Esophagus mucosa (tissue), 1 donor: ENCODE measurements at places on chromosomes 2 and 18.

DNA sequence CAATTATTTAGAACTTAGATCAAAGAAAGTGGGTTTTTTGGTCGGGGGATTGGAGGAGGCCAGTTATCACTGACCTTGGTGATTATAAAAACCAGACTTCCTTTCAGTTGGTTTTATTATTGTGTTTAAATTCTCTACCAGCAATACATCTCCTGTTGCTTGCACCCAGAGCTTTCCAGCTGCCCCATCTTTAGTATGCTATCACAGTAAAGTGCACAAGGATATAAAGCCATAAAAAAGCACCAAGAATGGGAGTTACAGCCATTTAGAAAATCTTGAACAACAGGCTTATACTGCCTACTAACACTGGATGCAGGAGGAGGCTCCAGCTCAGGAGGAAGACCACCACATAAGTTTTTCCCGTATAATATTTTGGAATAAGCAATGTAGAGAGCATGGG is 148.7 kb upstream of the OSR1 start:
- ATAC-seq = no peak

- no peak for ATAC-seq
These were observed 276.5 kb downstream of the NBAS start for GRCh38 chr2:15284614-15285013.

DNA sequence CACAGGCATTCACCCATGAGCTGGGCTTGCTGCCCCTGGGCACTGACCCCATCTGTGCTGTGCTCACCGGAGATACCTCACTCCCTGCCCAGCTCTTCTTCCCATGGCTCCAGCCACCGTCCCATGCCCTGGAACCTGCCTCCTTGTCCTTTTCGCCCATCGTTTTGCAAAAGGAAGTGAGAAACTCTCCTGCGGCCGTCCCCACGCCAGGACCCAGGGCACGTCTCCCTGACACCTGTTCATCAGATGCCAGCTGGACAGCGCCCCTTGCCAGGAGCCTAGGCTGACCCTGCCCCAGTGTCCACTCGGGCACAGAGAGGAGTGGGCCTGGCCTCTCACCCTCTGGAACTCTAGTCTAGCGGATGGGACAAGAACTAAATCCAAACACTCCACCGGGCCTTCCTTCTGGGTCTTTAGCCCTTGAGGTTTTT is 238.6 kb downstream of the SEPTIN10 start:
- no peak for ATAC-seq

DNA sequence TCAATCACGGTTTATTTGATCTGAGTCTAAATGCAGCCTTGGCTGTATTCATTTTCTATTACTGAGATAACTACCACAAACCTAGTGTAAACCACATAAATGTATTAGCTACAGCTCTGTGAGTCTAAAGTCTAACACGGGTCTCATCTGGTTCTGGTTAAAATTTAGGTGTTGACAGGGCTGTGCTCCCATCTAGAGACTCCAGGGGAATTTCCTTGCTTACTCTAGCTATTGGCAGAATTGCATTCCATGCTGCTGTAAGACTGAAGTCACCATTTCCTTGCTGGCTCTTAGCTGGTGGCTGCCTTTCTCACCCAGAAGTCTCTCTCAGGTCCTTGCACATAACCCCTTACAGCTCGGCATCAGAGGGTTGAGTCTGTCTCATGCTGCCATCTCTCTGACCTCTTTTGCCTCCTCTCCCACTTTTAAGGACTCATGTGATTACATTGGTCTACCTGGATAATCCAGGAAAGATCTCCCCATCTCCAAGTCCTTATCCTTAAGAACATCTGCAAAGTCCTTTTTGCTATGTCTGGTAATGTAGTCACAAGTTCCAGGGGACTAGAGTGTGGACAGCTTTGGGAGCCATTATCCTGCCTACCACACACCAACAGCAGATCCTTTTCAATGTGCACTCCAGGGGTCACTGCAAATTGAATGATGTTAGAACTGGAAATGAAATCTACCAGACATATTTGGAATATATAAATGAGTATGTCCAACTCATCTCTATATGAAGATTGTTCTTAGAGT is 207.0 kb upstream of the AGAP1 start:
- no peak for ATAC-seq

DNA sequence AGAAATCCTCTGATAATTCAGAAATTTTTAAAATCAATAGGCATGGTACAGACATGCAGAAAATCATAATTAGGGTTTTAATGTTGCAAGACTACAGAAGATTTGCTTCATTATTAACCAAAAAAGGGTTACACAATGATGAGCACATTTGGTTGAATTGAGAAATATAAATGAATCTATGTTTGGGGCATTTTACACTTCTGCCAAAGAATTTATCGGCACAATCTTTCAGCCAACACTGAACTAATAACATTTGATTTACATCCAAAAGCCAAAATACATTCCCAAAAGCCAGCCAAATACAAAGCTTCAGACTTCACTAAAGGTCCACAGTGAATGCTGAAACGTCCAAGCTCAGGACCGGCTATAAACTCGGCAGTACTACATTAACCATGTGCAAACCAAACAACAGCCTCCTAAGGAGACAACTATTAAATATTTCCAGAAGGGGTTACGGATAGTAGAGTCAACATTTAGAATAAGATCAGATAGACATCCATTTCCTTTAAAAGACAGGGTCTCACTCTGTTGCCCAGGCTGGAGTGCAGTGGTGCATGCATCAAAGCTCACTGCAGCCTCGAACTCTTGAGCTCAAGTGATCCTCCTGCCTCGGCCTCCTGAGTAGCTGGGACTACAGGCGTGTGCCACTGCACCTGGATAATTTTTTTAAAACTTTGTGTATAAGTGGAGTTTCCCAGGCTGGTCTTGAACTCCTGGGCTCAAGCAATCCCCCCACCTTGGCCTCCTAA is 29.4 kb downstream of the SPRED2 start:
- no peak for ATAC-seq

- no peak for ATAC-seq
These were observed 3.9 kb downstream of the CDCA7 start for GRCh38 chr2:173358616-173359015.

- no peak for ATAC-seq
These were observed 226.0 kb downstream of the TGIF1 start for GRCh38 chr18:3675994-3676393.

DNA sequence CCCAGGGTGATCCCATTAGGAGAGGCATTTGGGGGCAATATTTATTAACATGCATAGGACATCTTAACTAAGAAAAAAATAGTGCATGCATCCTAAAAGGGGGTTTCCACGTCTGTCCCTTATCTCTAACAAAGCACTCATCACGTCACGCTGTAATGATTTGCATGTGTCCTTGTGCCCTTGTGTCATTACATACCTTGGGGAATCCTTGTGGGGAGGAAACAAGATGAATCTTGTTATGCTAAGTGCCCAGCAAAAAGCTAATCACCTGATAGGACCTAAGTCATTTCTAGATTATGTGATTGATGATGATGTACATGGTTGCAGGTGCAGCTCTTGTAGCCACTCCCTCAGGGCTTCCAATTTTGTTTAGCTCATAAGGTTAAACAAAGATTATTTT is 250.9 kb downstream of the FBXO15 start:
- ATAC-seq = no peak

DNA sequence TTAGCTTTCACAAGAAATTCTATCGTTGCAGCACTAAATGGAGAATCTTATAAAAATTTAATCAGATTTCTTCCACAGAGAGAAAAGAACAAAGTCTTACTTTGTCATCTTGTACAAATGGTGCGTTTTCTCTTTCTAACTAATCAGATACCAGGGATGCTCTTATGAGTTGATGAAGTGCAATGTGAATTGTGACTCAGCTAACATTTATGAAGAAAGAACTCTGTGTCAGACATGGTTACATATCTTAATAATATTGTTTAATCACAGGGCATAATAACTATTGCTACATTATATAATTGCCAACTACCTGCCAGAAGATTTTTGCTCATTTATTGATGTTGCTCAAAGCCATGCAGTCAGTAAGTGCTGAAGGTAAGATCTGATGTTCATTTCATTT is 465.0 kb downstream of the CCDC85A start:
- ATAC-seq = no peak

- ATAC-seq = no peak
These were observed 65.9 kb downstream of the TMEM247 start for GRCh38 chr2:46545015-46545839.

DNA sequence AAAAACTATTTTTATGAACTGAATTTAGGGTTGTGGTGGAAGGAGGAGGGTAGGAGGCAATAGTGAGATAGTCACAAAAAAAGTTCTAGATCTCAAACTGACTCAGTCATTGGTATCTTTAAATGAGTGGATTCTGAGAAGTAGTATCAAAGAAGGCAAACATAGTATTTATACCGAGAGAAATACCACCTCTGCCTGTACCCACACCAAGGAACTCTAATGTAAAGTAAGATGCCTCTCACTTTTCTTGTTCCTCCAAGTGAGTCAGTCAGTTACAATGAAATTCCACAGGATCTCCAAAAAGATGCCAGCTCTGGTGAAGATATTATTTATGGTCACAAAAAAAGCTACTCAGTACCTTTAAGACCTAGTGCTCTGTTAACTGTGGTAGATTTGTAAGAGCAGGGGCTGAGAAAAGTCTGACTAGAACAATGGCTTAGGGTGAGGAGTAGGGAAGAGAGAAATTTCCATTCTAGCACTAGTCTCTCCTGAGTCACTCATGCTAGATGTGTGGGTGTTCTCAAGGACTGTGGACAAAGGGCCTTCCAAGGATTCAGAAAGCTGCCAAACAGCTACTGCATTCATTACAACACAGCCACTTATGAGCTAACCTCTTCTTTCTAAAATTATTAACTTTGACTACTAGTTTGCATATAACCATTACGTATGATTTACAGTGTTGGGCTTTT is 36.3 kb downstream of the YWHAQ start:
- peak; percentile 96 for ATAC-seq

- ATAC-seq = no peak
These were observed 1.6 kb upstream of the TMEM37 start for GRCh38 chr2:119430023-119430498.

DNA sequence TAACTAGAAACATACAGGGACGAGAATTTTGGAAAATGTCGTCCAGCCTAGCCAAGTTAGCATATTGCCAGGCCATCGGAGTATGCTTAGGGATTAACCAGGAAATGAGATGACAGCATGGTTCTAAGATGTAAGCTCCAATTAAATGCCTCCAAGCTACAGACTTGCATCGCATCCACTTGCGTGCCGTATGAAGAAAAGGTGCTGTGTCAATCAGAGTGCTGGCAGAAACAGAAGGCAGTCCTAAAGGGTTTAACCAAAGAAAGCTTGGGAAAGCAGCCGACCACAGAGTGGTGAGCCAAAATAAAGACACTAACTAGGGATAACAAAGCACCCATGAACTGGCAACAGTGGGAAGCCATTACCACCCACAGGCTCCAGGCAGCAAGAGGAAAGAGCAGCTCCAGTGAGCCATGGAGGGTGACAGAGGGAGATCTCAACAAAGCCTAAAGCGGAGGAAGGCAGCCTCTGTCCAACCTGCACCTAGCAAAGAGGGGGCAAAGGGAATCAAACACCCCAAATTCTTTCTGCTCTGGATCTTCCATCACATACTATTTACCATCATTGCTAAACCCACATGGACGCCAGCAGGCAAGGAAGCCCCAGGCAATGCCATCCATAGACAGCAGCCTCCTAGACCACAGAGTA is 27.6 kb upstream of the SOCS6 start:
- ATAC-seq = no peak
